ENCODE measurements at places on chromosomes 11 and 22. TPM values are rescaled to one million over a fixed set of nuclear protein-coding genes. Genes with fewer than 3 reads are reported as not detected.

Gene DDI1
- total RNA-seq: 2.8 TPM

Gene OR51I1
- total RNA-seq: not detected

Gene NELL1
- total RNA-seq: 1.8 TPM

Gene KRTAP5-8
- 2.8 TPM for total RNA-seq
